ENCODE measurements at places on chromosomes 7 and 10.

DNA sequence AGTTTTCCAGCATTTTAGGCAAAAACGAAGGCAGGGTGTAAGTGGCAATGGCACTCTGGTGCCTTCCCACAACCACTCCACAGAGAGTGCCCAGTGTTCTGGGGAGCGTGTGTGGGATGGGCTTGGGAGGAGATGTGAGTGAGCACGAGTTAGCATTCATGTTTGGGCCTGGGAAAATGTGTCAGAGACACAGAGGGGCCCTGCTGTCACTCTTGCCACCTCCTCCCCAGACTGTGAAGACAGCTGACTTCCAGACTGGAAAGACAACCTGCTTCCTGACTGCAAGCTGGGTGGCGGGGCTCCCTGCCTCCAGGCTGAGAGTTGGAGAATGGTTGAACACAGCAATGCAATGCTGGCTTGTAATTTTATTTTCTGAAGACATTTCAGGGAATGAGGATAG is 454.5 kb upstream of the ZMIZ1 start:
- DNase-seq, result no peak

- DNase-seq, result no peak
These were observed 17.6 kb downstream of the SEC24C start for GRCh38 chr10:73761781-73762180.

- no peak for DNase-seq
These were observed 1214.7 kb downstream of the SORCS3 start for GRCh38 chr10:105855791-105856190.

DNA sequence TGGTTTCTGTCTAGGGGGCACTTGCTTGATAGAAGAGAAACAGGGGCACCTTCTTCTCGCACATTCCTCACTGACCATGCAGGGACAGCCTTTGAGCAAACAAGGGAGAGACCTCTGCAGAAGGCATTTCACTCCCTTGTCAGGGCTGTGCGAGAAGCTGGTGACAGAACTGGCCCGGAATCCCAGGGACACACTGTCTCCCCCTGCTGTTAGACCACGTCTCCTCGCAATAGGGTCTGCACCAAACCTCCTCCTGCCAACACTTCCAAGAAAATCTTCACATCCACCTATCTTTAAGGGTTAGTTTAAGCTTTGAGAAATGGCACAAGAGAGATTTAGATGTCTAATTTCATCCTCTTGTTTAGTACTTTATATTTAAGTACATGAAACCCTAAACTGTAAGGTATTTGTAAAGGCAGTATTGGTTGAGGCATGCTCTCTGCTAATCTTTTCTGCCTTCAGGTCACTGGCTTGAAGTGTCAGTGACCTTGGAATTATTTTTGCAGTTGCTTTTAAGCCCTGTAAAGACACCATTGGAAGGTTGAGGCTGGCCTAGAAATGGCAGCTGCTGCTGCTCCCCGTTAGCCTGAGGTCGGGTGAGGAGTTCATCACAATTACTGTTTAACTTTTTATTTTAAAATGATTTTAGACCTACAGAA is 37.0 kb downstream of the RBM20 start:
- DNase-seq, result peak; percentile 36

- DNase-seq, result no peak
These were observed 54.2 kb downstream of the ABI1 start for GRCh38 chr10:26806557-26806956.

All from activated CD4-positive, alpha-beta T cell treated with anti-CD3 and anti-CD28 coated beads, Interleukin-2, amount 50 U/mL, for 48 hours (primary cell).